Frontal cortex (tissue), 4 donors: ENCODE measurements at places on chromosomes 2 and 18. TPM values are rescaled to one million over a fixed set of nuclear protein-coding genes. Genes with fewer than 3 reads are reported as not detected.

Gene CCDC74B
- 5.7 TPM for total RNA-seq

DNA sequence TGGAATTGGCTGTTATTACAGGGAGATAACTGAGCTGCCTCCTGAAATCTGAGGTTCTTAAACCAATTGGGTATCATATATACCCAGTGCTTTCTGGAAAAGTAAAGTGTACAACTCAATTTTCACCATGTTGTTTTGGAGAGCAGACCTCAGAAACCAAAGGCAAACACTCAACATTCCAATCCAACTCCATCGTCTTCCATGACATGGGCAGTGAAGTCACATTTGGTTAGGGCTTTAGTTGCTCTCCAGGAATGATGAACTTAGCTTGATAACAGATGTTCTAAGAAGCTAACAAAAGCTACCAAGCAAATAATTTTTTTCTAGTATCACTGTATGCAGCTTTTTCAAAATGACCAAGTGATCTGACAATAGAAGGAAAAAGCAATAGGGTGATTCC lies 107.0 kb upstream of the SLC35G4 start:
- no peak for DNase-seq

DNA sequence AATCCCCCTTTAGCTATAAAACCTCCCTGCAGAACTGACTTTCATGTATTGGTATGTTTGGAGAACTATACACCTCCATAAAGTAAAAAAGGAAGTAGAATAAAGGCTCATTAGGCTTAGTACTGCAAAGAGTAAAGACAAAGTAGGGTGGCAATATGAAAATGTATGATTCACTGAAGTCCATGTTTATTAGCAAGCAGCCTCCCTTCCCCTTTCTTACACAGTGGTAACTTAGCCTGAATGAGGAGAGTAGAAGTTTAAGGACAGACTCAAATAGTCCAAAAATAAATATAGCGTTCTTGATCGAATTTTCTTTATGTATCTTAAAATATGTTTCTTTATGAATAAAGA lies 1.5 kb downstream of the ZNF804A start:
- no peak for DNase-seq

Gene DCDC2C
- 1.2 TPM for total RNA-seq

DNA sequence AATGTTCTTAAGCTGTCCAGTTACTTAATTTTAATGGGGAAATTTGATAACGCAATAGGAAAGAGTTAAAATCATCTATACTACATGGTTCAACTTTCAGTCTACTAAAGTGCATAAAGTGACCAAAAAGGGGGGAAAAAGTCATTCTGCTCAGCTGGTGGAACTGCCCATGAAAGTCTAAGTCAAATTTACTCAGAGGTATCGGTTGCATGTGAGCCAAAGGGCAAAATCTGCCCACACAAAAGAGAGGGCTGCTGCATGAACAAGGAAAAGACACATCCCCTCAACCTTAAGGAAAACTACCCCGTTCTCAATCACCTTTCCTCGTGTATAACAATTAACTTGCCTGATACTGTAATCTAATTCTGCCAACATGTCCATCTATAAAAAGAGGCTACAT lies 126.1 kb downstream of the TCF4 start:
- DNase-seq, result no peak

Gene TMEFF2
- 37.5 TPM for total RNA-seq

DNA sequence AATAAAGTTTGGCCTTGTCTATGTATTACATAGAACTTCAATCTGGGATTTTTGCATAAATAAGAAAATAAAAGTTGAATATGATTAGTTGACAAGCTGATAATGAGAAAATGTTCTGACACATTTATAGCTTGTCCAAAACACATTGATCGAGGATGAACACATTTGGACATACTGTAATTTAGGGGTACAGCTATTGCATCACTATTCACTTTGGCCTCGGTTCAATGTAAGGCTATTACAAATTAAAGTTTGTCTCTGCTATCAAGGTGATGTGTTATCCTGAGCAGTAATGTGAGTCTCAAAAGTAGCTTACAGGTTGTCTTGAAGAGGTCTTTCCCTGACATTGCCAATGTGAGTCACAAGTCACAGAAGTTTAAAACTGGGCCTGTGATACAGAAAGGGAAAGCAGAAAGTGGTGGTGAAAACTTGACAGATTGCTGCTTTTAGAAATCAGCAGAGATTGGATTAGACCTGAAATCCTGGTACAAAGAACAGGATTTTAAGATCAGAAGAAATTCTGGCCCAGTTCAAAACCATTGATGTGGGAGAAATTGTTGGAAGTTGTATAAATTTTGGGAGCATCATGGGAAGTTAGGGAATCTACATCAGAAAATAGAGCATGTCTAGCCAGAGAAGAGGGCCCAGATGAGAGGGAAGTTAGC lies 674.1 kb downstream of the NYAP2 start:
- no peak for DNase-seq

GRCh38 chr2:65622951-65623535 lies 190.6 kb upstream of the SPRED2 start:
- DNase-seq, result no peak

DNA sequence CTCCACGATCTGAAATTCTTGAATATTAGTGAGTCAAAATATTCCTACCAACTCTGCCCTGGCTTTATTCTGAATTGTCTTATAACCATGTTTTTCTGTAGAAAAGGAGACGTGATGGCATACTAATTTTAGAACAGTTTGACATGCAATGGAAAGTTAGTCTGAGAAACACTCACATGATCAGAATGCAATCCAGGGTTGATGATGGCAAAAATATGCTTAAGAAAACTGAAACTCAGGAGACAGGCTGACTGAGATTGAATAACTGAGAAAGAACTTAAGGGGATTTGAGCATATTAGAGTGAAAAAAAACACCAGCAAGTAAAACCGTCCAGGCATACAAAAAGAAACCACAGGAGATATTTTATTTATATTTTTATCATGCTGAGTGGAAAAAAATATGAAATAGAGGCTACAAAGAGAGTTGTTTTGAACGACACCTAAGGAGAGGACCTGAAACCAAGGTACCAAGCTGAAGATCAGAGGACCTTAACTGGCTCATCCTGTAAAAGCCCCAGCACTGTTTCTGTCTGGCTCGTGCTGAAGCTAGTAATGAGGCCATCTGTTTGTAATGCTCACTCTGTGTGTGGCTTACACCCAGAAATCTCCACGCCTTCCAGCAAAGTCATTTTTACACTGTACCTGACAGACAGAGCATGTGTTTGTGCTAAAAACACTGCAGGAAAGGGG lies 437.2 kb upstream of the PKDCC start:
- DNase-seq, result no peak

GRCh38 chr2:109134741-109135358 lies 5.8 kb downstream of the SH3RF3 start:
- DNase-seq, result no peak

- DNase-seq, result peak; percentile 56
Measured at GRCh38 chr18:46281185-46282176, 177.3 kb downstream of the HAUS1 start.

Gene ANKRD30B
- 3.3 TPM for total RNA-seq

Gene PLCD4
- 1.2 TPM for total RNA-seq

Gene ZNG1B
- 37.5 TPM for total RNA-seq

- no peak for DNase-seq
Measured at GRCh38 chr2:120617055-120617454, 118.6 kb upstream of the GLI2 start.

- no peak for DNase-seq
Measured at GRCh38 chr2:137525641-137526190, 438.6 kb upstream of the HNMT start.

DNA sequence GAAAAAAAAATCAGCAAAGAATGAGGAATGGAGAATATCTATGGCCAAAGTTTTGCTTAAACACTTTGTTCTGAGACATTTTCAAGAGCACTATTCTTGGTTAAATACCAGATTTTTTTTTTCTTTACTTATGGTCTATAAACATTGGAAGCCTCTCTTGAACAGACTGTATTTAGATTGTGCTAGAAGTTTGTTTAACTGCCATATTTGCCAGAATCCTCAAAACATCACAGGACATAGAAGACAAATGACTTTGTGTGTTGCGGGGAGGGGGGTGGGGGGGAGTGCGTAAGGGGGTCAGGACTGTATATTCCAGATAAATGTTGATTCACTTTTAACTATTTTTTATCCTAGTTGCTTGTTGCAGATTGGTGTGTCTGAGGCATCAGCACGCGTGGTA lies 262.0 kb downstream of the MEIS1 start:
- DNase-seq, result no peak

- DNase-seq, result no peak
Measured at GRCh38 chr2:222506230-222506935, 82.0 kb downstream of the SGPP2 start.

DNA sequence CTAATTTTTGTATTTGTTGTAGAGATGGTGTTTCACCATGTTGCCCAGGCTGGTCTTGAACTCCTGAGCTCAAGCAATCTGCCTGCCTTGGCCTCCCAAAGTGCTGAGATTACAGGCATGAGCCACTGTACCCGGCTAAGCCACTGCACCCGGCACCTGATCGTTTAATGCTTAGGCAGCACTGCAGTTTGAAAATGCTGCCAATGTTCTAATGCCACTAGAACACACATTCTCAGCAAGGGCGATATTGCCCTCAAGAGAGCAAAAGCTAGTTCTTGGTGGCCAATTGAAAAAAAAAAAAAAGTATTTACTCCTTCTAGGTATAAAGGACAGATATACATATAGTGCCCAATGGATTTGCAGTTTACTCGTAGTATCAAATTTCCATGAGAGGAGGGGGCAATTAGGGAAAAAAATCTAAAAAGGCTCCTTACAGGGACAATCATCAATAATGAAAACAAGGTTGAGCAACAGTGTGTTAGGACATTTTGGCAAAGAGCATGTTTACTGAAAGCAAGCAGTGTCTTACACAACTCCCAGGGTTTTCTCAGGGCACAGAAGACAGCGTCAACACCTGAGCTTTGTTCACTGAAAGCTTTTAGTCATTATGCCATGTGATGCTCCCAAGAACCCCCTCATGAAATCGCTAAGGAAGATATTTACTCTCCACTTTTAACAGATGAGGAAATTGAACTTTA lies 199.9 kb upstream of the PKDCC start:
- DNase-seq, result no peak

Gene CAPN14
- 0.82 TPM for total RNA-seq

Gene CYP27A1
- total RNA-seq, result 2.9 TPM

Gene CEBPZOS
- total RNA-seq, result 22.8 TPM

- no peak for DNase-seq
Measured at GRCh38 chr2:112792419-112792818, 8.1 kb upstream of the IL1A start.

Gene KCNG2
- total RNA-seq, result under 0.01 TPM
